ENCODE measurements at places on chromosomes 7 and 10.

- DNase-seq = peak; percentile 93
These were observed 56.9 kb upstream of the EZH2 start for GRCh38 chr7:148940702-148941597.

GRCh38 chr7:39624442-39624807, 1.1 kb downstream of the RALA start:
- DNase-seq = peak; percentile 39

- peak; percentile 53 for DNase-seq
These were observed 166.4 kb downstream of the C7orf25 start for GRCh38 chr7:42745357-42746059.

GRCh38 chr7:32395168-32395567, 95.0 kb downstream of the LSM5 start:
- DNase-seq = no peak

DNA sequence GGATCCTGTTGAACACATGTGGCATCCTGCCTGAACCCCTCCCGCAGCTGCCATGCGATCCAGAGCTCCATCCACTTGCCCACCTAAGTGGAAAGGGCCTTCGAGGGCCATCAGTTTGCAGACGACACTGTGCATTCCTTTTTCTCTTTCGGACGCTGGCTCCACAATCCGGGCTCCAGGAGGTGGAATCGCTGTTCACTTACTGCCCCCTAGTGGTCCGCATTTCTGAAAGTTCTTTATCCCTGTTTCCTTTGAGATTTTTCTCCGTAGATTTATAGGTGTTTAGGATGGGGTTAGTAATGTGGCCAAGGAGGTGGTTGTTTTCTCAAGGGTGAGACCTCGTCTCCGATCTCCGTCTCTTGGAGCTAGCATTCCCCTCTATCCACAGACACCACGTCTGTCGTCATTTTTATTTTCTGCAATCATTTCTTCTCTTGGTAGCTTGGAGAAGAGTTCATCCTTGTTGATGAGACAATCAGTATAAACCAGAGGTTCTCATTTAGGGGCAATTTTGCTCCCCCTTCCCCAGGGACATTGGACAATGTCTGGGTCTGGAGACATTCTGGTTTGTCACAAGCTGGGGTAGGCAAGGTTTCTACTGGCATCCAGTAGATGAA, 204.6 kb downstream of the ARHGAP21 start:
- peak; percentile 29 for DNase-seq

GRCh38 chr10:13774303-13774893, 187.6 kb downstream of the PRPF18 start:
- DNase-seq = no peak

DNA sequence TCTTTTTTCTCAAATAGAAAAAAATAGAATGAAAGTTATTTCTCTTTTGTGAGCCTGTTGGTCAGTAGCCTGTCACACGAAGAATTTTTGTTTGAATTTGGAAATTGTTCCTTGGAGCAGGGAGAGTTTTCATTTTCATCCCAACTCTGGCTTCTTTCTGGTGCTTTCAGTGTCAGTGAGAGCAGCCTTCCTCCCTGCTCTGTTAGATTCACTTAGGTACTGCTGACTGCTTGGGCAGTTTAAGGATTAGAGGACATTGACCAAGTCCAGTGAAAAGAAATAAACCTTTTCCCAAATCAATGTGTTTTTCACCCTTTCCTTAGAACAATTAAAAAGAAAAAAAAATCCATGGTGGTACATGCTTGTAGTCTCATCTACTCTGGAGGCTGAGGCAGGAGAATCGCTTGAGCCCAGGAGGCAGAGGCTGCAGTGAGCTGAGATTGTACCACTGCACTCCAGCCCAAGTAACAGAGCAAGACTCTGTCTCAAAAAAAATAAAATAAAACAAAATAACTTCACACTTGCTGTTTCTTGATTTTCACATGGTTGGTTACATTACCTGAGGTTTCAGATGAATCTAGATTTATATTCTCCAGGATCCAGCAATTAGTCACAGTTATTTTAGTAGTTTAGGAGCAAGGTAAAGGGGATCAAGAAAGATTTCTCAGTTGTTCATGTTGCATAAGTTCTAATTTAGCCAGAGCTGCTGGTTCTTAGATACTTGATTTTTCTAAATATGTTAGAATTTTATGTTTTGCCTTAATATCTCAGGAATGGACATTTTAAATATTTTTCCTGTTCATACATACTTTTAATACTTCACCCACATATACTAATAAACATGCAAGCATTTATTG, 63.1 kb downstream of the ZNRF2 start:
- no peak for DNase-seq

GRCh38 chr10:113751181-113751732, at the start of gene PLEKHS1:
Gene PLEKHS1 (plus strand): TSS chr10:113751682. CDS start chr10:113755278, 3,596 bp downstream.
- DNase-seq = no peak

DNA sequence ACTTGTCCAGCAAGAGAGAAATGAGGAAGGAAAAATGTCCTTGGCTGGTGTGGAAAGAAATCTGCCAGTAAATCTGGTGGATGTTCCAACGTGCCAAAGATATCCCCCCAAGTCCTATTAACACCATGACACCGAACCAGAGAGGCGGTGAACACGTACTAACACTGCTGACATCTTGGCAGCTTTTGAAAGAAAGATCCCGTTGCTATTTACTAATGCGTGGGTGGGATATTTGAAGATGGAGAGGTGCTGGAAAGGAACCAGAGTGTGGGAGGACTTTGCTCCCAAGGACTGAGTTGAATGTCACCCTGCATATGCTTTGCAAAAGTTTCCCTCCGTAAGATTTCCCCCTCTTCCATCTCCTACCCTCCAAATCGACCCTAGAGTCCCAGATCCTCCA, 7.9 kb downstream of the CCDC3 start:
- no peak for DNase-seq

DNA sequence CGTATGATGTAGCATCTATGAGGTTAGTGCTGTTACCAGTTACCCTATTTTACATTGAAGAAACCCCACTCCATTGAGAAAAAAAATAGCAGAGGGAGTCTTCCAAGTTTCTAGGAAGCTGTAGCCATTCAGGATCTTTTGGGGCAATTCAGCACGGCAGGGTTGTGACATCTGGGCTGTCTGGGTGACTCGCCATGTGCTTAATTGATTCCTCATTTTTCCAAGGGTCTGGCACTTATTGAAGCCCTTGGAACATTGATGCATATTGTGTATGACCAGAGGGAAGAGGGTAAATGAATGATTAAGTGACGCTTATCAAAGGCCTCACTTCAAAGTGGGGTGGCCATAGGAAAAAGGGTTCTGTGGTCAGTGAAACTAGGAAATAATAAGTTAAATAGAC, 248.7 kb downstream of the ARHGAP12 start:
- DNase-seq = no peak

GRCh38 chr10:76192151-76192550, 760.7 kb downstream of the LRMDA start:
- no peak for DNase-seq

GRCh38 chr10:96352582-96352981, 6.2 kb downstream of the OPALIN start:
- DNase-seq = no peak

- no peak for DNase-seq
These were observed 6.5 kb upstream of the CRHR2 start for GRCh38 chr7:30688718-30689221.

GRCh38 chr10:132511121-132512051, 26.2 kb upstream of the INPP5A start:
- DNase-seq = no peak

DNA sequence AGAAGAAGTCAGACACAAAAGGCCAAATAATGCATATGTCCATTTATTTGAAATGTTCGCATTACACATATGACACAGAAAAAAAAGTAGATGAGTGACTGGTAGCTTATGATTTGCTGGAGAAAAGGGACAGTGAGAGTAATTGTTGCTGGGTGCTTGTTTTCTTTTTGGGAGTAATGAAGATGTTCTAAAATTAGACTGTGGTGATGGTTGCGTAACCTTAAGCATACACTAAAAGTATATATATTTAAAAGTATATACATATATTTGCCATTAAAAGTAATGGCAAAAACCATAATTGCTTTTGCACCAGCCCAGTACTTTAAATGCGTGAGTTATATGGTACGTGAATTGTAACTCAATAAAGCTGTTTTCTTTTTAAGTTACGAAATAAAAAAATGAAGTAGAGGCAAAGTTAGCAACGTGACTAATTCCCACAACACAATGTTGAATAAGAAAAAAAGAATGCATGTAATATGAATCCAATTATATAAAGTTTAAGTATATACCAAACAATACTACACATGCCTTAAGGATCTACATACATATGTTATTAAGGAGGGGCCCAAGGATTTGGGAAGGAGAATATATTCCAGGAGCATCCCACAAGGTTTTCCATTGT, 360.4 kb upstream of the CELF2 start:
- DNase-seq = no peak

DNA sequence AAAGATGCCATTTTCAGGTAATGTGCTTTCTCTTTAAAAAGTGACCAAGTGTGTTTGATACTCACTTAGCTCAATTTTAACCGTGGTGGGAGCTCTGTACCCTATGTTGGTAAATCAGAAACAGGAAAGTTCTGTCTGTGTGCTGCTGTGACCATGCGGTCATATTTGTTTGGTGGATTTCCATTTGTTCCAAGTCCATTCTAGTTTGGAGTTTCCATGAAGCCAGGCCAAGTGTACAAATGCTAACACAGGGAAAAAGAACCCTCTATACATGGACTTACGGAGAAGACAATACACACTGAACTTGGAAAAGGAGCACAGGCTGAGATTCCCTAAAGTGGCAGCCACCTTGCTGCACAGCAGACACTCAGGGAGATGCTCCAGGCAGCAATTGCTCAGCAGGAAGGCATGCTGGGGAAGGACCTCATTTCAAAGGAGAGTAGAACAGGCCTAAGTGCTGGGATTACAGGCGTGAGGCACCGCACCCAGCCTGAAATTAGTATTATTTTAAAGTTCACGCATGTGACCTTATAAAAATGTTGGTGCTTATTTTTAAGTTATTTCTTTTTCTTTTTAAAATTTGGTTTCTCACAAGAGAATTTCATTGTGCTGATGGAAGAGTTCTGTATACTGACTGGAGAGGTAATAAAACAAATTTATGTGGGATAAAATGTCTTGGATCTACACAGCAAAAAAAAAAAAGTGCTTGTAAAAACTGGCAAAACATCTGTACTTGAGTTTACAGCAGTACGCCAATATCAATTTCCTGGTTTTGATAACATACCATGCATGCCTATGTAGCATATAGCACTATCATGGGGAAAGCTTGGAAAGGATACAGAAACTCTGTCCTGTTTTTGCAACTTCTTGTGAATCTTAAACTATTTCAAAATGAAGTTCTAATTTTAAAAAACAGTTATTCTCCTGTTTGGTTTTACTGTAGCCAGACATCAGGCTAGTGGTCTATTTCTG, 436.2 kb downstream of the KCNMA1 start:
- no peak for DNase-seq

- no peak for DNase-seq
These were observed 93.1 kb downstream of the ADARB2 start for GRCh38 chr10:1644191-1644711.

Data from suppressor macrophage (primary cell).